ENCODE measurements at places on chromosomes 2 and 18.

DNA sequence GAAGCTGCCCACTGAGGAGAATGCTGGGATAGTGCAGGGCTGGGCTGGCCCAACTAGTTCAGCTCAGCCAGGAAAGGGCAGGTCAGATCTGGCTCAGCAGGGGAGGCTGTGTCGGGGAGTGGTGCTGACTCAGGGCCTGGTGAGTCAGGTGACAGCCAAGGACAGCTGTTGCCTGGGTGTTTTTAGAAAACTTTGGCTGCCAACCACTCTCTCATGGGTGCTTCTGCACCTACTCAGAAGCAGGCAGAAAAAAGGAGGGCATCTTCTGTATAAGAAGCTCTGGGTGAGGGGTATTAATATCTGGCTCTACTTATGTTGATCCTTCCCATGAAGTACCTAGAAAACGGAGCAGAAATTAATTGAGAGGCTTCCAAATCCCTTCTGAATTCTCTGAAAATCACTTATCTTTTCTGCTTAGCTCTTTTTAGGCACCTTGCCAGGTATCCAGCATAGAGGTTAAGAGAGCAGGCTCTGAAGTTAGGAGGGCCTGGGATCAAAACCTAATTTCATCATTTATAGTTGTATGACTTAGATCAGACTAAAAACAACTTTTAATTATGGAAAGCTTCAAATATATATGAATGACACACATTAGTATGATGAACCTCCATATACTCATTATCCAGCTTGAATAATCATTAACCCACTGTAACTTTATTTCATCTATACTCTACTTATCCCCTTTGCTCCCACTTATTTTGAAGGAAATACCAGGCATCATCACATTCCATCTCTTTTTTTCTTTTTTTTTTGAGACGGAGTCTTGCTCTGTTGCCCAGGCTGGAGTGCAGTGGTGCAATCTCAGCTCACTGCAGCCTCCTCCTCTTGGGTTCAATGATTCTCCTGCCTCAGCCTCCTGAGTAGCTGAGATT lies 15.5 kb upstream of the RAB10 start:
- no peak for DNase-seq

DNA sequence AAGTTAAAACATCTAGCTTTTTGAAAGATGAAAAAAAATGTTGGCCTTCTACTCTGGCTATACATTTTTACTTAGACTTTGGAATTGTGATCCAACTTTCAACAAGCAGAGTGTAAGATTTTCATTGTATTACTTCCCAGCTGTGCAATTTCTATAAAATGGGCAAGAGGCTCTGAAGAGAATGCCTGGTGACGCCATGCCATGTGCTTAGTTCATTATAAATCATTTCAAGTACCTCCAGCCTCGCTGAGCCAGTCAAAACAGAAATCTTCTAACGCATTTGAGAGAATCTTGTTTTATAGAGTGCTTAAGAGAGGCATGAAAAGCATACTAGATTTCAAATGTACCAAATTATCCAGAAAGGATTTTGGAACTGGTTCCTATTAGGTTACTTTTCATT lies 10.1 kb upstream of the STK17B start:
- no peak for DNase-seq

GRCh38 chr2:130826821-130827501 lies 9.8 kb upstream of the ARHGEF4 start:
- no peak for DNase-seq

DNA sequence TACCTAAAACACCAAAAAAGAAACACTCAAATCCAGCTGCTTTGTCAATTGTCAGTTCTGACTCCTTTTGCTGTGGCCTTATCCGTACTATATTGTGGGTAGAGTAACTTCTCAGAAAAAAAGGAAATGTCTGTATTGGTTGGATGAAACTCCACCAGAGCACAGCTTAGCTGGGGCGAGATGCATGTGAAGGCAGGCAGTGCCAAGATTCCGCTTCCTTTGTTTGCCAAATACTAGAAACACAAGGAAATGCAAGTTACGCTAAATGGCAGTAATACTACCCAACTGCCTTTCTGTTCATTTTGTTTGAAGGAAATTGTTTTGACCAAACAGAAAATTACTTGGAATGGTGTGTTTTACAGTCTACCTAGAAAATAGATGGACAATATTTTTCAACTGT lies 10.0 kb downstream of the KLF11 start:
- no peak for DNase-seq

DNA sequence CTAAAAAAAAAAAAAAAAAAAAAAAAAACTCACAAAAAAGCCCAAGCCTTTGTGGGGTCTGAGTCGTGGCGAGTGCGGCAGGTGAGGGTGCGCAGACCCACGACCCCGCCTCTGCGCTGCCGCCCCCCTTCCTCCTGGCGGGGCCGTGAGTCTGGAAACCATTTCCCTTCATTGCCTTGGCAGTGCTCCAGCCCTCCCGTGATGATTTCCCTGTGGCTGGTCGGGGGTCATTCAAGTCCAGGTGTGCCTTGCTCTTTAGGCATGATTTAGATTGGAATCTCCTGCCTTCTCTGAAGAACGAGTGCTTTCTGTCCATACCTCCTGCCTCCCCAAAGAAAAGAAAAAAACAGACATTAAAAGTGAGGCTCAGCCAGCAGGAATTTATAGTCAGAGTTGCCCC lies 161.8 kb downstream of the FAM210A start:
- no peak for DNase-seq

GRCh38 chr2:175203621-175204496 lies 22.3 kb upstream of the ATP5MC3 start:
- DNase-seq, result no peak

GRCh38 chr2:23622966-23623675 lies 238.1 kb downstream of the KLHL29 start:
- DNase-seq, result no peak

DNA sequence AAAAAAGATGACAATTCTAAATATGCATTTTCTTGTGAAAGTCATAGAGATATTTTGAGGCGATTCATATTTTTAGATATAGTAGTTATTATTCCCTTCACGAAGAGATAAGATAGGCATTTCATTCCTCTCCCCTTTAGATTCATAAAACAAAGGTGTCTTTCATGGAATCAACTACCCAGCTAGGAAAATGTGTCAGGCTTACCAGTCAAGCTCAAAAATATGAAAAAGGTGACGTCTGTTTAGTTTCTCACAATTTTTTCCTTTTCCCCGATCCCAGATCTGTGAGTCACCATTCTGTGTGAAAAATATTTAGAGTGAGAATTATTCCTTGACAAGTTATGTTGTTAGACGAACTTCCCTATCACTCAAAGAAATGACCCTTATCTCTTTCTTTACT lies 95.4 kb upstream of the FN1 start:
- DNase-seq, result no peak

DNA sequence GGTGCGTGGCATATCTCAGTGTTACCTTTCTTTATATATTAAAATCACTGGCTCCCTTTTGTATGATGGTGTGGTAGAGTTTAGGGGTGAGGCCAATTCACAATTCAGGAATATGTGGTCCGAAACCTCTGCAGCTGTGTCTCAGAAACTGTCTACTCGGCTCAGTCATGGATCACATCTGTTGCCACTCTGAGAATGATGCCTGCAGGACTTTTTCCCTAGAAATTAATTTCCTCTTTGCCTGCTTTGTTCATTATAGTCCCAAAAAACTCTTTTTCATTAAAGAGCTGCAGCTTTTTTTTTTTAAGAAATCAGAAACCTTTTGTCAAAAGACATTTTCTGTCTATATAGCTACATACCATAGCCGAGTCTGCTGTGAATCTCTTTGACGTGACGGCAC lies 104.9 kb upstream of the NFATC1 start:
- no peak for DNase-seq

GRCh38 chr2:2849464-2850217 lies 518.6 kb upstream of the MYT1L start:
- no peak for DNase-seq

DNA sequence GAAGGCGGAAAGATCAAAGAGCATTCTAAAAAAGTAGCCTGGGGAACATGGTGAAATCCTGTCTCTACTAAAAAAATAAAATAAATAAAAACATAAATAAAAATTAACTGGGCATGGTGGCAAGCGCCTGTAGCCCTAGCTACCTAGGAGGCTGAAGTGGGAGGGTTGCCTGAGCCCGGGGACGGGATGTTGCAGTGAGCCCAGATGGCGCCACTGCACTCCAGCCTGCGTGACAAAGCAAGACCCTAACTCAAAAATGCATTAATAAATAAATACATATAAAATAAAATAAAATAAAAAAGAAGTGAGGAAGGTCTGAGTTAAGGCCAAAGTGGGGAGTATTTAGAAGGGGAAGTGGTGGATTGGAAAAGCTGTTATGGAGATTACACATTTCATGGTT lies 1.3 kb upstream of the PSMD14 start:
- DNase-seq, result no peak

DNA sequence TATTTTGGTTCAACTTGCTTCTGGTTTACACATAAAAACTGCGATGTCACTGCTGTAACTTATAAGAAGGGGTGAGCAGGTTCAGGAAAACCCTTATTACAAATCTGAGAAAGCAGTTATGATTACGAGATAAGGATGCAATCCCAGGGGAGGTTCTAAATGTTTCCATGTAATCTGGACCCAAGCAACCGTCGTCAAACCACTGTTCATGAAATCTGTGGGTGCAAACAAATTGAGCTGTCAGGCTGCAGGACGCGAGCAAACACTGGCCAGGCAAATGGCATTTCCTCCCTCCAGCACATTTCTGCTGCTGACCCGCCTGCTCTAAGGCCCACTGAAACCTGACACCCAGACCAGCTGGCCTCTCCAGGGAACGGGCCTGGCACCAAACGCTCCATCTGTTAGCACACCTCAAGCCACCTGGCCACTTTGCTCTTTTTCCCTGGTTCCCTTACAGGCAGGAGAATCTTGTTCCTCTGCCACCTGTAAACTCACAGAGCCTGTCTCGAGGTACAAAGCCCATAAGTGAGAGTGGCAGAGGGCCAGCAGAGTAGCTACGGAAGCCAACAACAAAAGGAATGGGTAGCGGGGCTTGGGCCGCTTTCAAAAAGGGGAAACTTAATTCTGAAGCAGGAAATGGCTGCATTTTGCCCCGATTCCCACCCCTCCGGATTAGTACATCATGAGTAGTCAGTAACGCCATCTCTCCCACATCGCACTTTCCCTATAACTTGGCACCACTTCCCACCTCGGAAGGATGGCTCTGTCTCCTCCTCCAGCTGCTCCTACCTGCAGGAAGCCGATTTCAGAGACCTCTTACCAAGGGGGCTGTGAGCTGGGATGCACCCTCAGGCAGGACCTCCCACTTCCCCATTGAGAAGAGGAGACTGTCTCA lies 26.5 kb downstream of the CRACDL start:
- DNase-seq, result no peak

GRCh38 chr18:2958819-2959298 lies 54.1 kb downstream of the LPIN2 start:
- DNase-seq, result no peak

- DNase-seq, result no peak
These were observed 28.0 kb downstream of the SERPINB11 start for GRCh38 chr18:63730773-63731172.

DNA sequence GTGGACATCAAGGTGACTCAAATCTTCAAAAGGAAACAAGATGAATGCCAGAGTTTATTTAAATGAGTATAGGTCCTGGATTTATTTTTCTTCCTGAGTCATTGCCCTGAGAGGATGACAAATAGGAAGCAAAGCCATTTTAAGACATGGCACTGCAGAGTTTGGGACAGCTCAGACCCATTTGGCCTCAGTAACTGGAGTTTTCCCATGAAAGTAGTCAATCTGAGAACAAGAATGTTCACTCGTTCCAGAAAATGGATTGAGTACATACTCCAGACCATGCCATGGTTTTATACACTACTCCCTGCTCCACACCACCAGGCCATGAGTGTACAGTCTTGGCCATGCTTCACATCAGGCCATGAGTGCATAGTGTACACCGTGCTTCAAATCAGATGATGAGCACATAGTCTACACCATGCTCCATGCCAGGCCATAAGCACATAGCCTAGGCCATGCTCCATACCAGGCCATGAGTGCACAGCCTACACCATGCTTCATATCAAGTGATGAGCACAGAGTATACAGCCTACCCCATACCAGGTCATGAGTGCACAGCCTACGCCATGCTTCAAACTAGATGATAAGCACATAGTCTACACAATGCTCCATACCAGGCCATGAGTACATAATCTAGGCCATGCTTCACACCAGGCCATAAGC lies 202.4 kb downstream of the FBXO15 start:
- no peak for DNase-seq

GRCh38 chr18:13100942-13101658 lies 109.9 kb downstream of the CEP192 start:
- no peak for DNase-seq

- DNase-seq, result no peak
These were observed 1.1 kb downstream of the TMEM18 start for GRCh38 chr2:675982-676646.

DNA sequence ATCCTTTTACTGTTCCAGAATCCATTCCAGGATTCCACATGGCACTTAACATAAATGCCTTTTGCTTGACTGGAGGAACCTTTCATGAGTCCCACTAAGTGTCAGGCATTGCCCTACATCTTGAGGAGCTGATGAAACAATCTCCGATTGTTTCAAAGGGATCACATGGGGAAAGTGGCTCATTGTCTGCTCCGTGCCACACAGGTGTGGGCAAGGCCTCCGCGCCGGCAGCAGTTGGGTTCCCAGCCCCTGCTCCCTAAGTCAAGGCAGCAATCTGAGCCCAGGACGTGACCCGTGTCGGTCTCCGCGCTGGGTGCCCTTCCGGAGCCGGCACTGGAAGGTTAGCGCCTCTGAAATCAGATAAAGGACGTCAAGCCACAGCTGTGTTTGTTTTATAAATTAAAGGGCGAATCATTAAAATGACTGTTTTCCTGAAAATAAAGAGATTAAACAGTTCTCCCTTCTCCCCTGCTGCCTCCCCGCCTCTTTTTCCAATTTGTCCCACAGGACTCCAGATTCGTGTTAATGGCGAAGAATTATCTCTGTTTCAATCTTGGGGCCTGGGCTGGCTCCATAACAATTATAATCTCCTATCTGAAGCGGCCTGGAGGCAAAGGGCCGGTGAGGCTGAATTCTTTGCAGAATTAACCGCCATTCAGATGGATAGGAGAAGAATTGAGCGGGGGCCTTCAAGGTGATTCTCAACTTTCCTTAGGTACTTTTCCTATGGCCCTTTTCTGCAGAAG lies 84.3 kb upstream of the FZD7 start:
- no peak for DNase-seq

GRCh38 chr18:51668607-51669006 lies 471.1 kb upstream of the MEX3C start:
- no peak for DNase-seq

- DNase-seq, result no peak
These were observed 77.5 kb upstream of the ASB18 start for GRCh38 chr2:236341721-236342120.

- DNase-seq, result no peak
These were observed 48.0 kb downstream of the MTX2 start for GRCh38 chr2:176317199-176317598.

DNA sequence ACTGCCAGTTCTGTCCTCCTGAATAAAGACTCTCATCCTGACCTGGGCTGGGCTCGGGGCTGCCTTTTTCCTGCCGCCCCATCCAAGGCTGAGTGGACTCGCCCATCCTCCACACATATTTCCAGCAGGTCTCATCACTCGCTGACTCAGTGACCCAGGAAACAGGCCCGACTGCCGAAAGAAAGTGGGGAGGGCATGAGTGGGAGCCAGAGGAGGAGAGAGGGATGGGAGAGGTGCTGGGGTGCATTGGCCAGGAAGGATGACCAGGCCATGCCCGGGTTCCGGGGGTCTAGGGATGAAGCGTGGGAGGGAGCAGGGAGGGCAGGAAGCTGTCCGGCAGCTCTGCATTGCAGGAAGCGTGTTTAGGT lies 66.7 kb downstream of the TWIST2 start:
- no peak for DNase-seq

Data from GM12878 (cell line).